RPMI7951 (cell line): ENCODE measurements at places on chromosomes 11 and 22. TPM values are rescaled to one million over a fixed set of nuclear protein-coding genes. Genes with fewer than 3 reads are reported as not detected.

ZNF70 gene
- 1.8 and 2.9 TPM in 2 replicates for total RNA-seq

SPDYC gene
- total RNA-seq = not detected in 2 replicates

ME3 gene
- total RNA-seq = 2.8 and 5.5 TPM in 2 replicates

FXYD6 gene
- 0.24 and 0.78 TPM in 2 replicates for total RNA-seq

NFAM1 gene
- not detected in 2 replicates for total RNA-seq

KCNJ1 gene
- total RNA-seq = not detected in 2 replicates

APOA5 gene
- total RNA-seq = not detected in 2 replicates

SH3BP1 gene
- total RNA-seq = 11.3 and 19.9 TPM in 2 replicates

HORMAD2 gene
- total RNA-seq = not detected in 2 replicates

EI24 gene
- 112 and 113 TPM in 2 replicates for total RNA-seq

GTSE1 gene
- 21.5 and 23.2 TPM in 2 replicates for total RNA-seq

FOLR1 gene
- total RNA-seq = 0.10 TPM in 1 of 2 replicates, not detected in the other

HTATIP2 gene
- 54.5 and 67.4 TPM in 2 replicates for total RNA-seq

RAB36 gene
- total RNA-seq = 1.9 and 2.7 TPM in 2 replicates

CCDC73 gene
- 0.10 TPM in 1 of 2 replicates, not detected in the other for total RNA-seq

OR2D2 gene
- 0.36 TPM in 1 of 2 replicates, not detected in the other for total RNA-seq

SMTNL1 gene
- not detected in 2 replicates for total RNA-seq

PHF21B gene
- total RNA-seq = not detected in 2 replicates

ANGPTL5 gene
- total RNA-seq = not detected in 2 replicates

SYCE3 gene
- total RNA-seq = not detected in 2 replicates

NAALAD2 gene
- total RNA-seq = 0.24 and 0.59 TPM in 2 replicates

OR8G5 gene
- total RNA-seq = not detected in 2 replicates

FOLH1 gene
- 0.24 and 0.49 TPM in 2 replicates for total RNA-seq

SLC22A9 gene
- not detected in 2 replicates for total RNA-seq

ISX gene
- not detected in 2 replicates for total RNA-seq

ACR gene
- not detected in 2 replicates for total RNA-seq

MMP8 gene
- total RNA-seq = 3.3 and 4.4 TPM in 2 replicates

CNGA4 gene
- total RNA-seq = not detected in 2 replicates

PATL1 gene
- 23.9 and 39.5 TPM in 2 replicates for total RNA-seq

TEF gene
- total RNA-seq = 8.8 and 13.0 TPM in 2 replicates

PDE3B gene
- total RNA-seq = 0.10 TPM in 1 of 2 replicates, not detected in the other

ALKBH8 gene
- total RNA-seq = 11.2 and 11.3 TPM in 2 replicates

CTNND1 gene
- total RNA-seq = 69.5 and 70.9 TPM in 2 replicates

PAMR1 gene
- total RNA-seq = under 0.01 and 0.24 TPM in 2 replicates

SCO2 gene
- 5.0 and 9.2 TPM in 2 replicates for total RNA-seq

RAB3IL1 gene
- total RNA-seq = 0.84 and 1.7 TPM in 2 replicates

TECTA gene
- total RNA-seq = 0.12 TPM in 1 of 2 replicates, not detected in the other

LTO1 gene
- total RNA-seq = 17.4 and 21.4 TPM in 2 replicates

TEX54 gene
- total RNA-seq = not detected in 2 replicates

KIF18A gene
- 46.8 and 57.3 TPM in 2 replicates for total RNA-seq

GRIA4 gene
- total RNA-seq = not detected in 2 replicates

SLC17A6 gene
- total RNA-seq = not detected in 2 replicates

ST14 gene
- 0.60 TPM in 1 of 2 replicates, not detected in the other for total RNA-seq

SEPTIN3 gene
- total RNA-seq = 0.29 and 0.36 TPM in 2 replicates

HEPACAM gene
- not detected in 2 replicates for total RNA-seq

NELL1 gene
- total RNA-seq = 0.12 TPM in 1 of 2 replicates, not detected in the other
